ENCODE measurements at places on chromosomes 16 and 17. TPM values are rescaled to one million over a fixed set of nuclear protein-coding genes. Genes with fewer than 3 reads are reported as not detected.

The KCNG4 gene
- total RNA-seq: 0.12 TPM

GRCh38 chr17:82649501-82650261 is 1.4 kb upstream of the WDR45B start:
- H3K36me3 ChIP-seq: no peaks in the 10 kb centered on the region
- H3K27ac ChIP-seq: peak overlapping the region; percentile 79
- H3K4me3 ChIP-seq: peak overlapping the region; percentile 70
- no peak for DNase-seq
- H3K27me3 ChIP-seq: no peaks in the 10 kb centered on the region

The PEMT gene
- total RNA-seq: 32.1 TPM

- no peak for DNase-seq
- no peaks in the 10 kb centered on the region for H3K4me1 ChIP-seq
- no peak overlapping the region for H3K4me3 ChIP-seq
- no peaks in the 10 kb centered on the region for H3K36me3 ChIP-seq
- no peak overlapping the region for H3K27ac ChIP-seq
- peaks cover 5% of the 10 kb centered on the region for H3K27me3 ChIP-seq
These were observed 135.2 kb downstream of the SHISA9 start for GRCh38 chr16:13036600-13036999.

DNA sequence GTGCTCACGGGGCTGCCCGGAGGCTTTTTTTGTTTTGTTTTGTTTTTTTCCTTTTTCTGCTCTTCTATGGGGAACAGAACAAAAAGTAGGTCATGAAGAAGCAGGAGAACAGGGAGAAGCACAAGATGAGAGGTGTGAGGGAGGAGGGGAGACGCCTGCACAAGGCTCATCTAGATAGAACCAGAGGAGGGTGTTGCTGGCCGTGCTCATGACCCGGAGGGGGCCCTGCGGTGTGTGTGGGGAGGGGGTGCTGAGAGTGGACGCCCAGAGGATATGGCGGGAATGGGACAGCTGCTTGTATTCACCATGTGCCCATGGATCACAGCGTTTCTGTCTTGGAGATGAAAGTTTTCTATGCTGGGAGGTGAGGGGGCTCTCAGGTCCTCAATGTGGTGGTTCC is 183.7 kb downstream of the FOXL1 start:
- no peak for DNase-seq
- H3K4me3 ChIP-seq: peak overlapping the region; percentile 39
- H3K36me3 ChIP-seq: no peaks in the 10 kb centered on the region
- peaks cover 66% of the 10 kb centered on the region for H3K27me3 ChIP-seq
- no peak overlapping the region for H3K27ac ChIP-seq

DNA sequence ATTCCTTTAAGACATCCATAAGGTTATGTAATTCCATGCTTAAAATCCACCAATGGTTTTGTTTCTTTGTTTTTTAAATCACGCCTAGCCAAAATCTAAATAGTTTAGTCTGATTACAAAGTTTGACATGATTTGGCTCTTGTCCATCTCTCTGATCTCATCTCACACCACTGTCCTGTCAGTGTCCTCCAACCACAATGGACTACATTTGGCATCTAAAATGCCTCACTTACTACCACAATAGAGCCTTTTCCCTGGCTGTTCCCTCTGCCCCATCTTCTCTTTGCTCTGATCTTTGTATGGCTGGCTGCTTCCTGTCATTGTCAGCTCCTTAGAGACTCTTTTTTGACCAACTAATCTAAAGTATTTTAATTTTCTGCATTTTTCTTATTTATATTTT is 157.2 kb downstream of the MYO1D start:
- H3K4me1 ChIP-seq: no peaks in the 10 kb centered on the region
- no peaks in the 10 kb centered on the region for H3K27me3 ChIP-seq
- DNase-seq: no peak
- no peak overlapping the region for H3K27ac ChIP-seq
- H3K36me3 ChIP-seq: peaks cover 12% of the 10 kb centered on the region

GRCh38 chr17:43418441-43419374 is 19.9 kb downstream of the ARL4D start:
- peaks cover 22% of the 10 kb centered on the region for H3K27me3 ChIP-seq
- no peak overlapping the region for H3K4me3 ChIP-seq
- H3K4me1 ChIP-seq: peaks cover 7% of the 10 kb centered on the region
- H3K36me3 ChIP-seq: no peaks in the 10 kb centered on the region
- H3K27ac ChIP-seq: no peak overlapping the region
- DNase-seq: no peak

- peaks cover 1% of the 10 kb centered on the region for H3K27me3 ChIP-seq
- no peak overlapping the region for H3K27ac ChIP-seq
- peaks cover 11% of the 10 kb centered on the region for H3K4me1 ChIP-seq
- DNase-seq: no peak
- no peak overlapping the region for H3K4me3 ChIP-seq
These were observed 111.9 kb upstream of the SIAH1 start for GRCh38 chr16:48497129-48497528.

- peaks cover 19% of the 10 kb centered on the region for H3K27me3 ChIP-seq
- no peaks in the 10 kb centered on the region for H3K36me3 ChIP-seq
- H3K27ac ChIP-seq: peak overlapping the region; percentile 77
These were observed 14.9 kb upstream of the CBFB start for GRCh38 chr16:67013823-67014633.

DNA sequence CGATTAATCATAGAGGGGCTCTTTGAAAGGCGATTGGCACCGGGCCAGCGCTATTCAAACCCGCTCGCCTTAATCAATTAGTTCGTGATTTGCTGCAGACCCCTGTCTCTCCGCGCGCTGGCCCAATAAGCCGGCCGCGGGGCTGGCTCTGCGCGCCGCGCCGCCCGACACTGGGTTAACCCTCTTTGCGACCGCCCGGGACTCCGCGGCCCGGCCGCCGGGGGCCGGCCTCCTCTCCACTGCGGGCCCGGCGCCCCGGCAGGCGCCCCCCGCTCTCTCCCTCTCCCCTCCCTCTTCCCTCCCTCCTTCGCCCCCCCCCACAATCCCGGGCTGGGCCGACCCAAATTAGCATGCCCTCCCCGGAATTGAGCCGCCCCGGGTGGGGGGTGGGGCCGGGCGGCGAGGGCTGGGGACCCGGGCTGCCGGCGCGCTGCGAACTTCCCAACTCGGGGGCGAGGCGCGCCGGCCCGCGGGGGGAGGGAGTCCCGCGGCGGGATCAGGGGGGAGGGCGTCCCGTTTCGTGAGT is 428 bp upstream of the SALL1 start:
- H3K4me1 ChIP-seq: peaks cover 24% of the 10 kb centered on the region
- peak; percentile 90 for DNase-seq
- peak overlapping the region; percentile 91 for H3K4me3 ChIP-seq
- no peak overlapping the region for H3K27ac ChIP-seq
- peaks cover 72% of the 10 kb centered on the region for H3K27me3 ChIP-seq

DNA sequence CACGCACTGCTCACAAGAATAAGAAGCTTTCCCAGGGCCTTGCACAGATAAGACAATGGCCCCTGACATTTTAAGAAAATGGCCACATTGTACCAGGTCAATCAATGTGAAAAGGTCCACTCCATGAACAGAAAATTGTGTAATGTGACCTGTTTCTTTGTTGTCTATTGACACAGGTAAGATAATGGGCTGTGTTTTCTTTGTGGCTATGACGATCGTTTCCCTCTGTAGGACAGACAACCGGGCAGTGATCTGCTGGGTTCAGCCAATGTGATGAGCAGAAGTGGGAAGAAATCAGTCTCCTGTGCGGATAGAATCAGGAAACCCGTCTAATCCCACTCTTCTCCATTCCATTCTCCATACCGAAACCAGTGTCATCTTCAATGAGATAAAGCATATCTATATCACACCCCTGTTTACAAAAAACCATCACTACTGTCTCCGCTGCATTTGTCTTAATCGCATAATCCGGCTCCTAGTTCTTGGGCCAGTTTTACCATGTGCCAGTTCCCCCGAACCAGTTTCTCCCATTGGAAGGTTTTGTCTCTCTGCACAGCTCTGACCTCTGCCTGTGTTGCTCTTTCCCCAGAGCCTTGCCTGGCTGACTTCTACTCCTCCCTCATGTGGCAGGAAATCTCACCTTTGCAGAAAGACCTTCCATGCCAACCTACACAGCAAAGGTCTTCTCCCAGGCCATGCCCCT is 66.9 kb upstream of the ATF7IP2 start:
- H3K4me3 ChIP-seq: no peak overlapping the region
- H3K27ac ChIP-seq: no peak overlapping the region
- peaks cover 21% of the 10 kb centered on the region for H3K4me1 ChIP-seq
- no peak for DNase-seq
- no peaks in the 10 kb centered on the region for H3K27me3 ChIP-seq

DNA sequence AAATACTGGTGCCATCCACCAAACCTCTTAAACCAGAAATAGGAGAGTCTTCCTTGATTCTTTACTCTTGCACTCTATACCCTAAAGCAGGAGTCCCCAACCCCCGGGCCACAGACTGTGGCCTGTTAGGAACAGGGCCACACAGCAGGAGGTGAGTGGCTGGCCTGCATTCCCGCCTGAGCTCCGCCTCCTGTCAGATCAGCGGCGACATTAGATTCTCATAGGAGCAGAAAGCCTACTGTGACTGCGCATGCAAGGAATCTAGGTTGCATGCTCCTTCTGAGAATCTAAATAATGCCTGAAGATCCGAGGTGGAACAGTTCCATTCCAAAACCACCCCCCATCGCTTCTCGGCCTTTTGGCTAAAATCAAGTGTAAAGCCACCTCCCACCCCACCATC is 30.3 kb upstream of the SRCIN1 start:
- H3K4me1 ChIP-seq: no peaks in the 10 kb centered on the region
- no peak for DNase-seq
- no peaks in the 10 kb centered on the region for H3K27me3 ChIP-seq
- no peaks in the 10 kb centered on the region for H3K36me3 ChIP-seq
- no peak overlapping the region for H3K4me3 ChIP-seq
- no peak overlapping the region for H3K27ac ChIP-seq

- no peak overlapping the region for H3K4me3 ChIP-seq
- H3K27me3 ChIP-seq: no peaks in the 10 kb centered on the region
- no peak for DNase-seq
These were observed 19.7 kb upstream of the MEIOC start for GRCh38 chr17:44636562-44636961.

DNA sequence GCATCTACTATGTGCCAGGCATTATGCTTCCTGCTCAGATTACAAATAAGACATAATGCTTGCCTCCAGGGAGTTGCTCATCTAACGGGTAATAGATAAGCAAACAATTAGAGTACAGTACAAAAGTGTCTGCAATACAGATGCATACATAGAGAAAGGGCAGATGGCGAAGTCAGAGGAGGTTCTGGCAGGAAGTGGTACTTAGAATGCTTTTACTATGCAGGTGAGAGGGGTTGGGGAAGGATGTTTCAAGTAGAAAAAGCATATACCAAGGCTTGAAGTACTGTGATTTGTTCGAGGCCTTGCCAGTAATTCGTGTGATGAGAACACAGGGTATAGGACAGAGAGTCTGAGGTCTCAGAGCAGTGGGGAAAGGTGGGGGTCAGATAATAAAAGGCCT is 349.8 kb downstream of the UTP18 start:
- H3K4me3 ChIP-seq: no peak overlapping the region
- H3K27ac ChIP-seq: no peak overlapping the region
- H3K4me1 ChIP-seq: peaks cover 24% of the 10 kb centered on the region
- no peaks in the 10 kb centered on the region for H3K36me3 ChIP-seq

The CCDC154 gene
- 2.2 TPM for total RNA-seq

DNA sequence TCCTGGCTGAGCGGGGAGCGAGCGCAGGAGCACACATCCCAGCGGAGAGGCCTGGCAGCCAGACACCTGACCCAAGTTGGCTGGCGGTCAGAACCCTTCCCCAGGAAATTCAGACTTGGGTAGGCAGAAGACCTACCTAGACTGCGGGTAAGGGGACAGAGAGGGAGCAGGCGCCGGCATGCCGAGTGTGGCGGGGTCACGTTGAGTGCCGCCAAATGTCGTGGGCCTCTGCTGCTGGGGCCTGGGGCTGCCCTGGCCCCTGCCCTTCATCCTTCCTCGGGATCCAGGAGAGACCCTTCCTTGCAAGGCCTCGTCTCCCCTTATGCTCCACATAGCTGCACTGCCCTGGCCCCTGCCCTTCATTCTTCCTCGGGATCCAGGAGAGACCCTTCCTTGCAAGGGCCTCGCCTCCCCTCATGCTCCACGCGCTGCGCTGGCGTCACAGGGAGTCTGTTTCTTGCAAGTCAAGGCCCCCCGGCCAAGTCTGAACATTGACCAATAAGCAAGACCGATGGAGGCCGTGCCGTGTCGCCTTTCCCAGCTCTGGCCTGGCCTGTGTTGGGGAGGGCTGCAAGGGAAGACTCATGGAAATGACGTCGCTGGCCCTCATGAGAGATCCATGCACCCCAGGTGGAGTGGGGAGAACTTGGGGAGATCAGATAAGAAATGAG is 47.8 kb downstream of the MGAT5B start:
- H3K4me1 ChIP-seq: peaks cover 7% of the 10 kb centered on the region
- no peak overlapping the region for H3K27ac ChIP-seq
- DNase-seq: no peak
- H3K4me3 ChIP-seq: no peak overlapping the region

- H3K27ac ChIP-seq: peak overlapping the region; percentile 52
- peaks cover 46% of the 10 kb centered on the region for H3K4me1 ChIP-seq
- peaks cover 4% of the 10 kb centered on the region for H3K27me3 ChIP-seq
- peaks cover 12% of the 10 kb centered on the region for H3K36me3 ChIP-seq
- peak overlapping the region; percentile 66 for H3K4me3 ChIP-seq
These were observed 122.3 kb upstream of the CIBAR2 start for GRCh38 chr16:85234310-85235204.

GRCh38 chr16:57146040-57146647 is 39.7 kb downstream of the PSME3IP1 start:
- H3K4me1 ChIP-seq: peaks cover 29% of the 10 kb centered on the region
- no peaks in the 10 kb centered on the region for H3K27me3 ChIP-seq
- H3K36me3 ChIP-seq: peaks cover 4% of the 10 kb centered on the region
- H3K4me3 ChIP-seq: no peak overlapping the region
- H3K27ac ChIP-seq: no peak overlapping the region
- DNase-seq: no peak

- no peaks in the 10 kb centered on the region for H3K27me3 ChIP-seq
- peaks cover 11% of the 10 kb centered on the region for H3K36me3 ChIP-seq
- no peak overlapping the region for H3K4me3 ChIP-seq
- peak overlapping the region; percentile 74 for H3K27ac ChIP-seq
- DNase-seq: no peak
These were observed 202.6 kb downstream of the PARN start for GRCh38 chr16:14427371-14427948.

The ABCA10 gene
- 1.2 TPM for total RNA-seq

GRCh38 chr16:10969615-10970014 is 25.3 kb downstream of the CLEC16A start:
- H3K36me3 ChIP-seq: peaks cover 8% of the 10 kb centered on the region
- DNase-seq: no peak
- peaks cover 25% of the 10 kb centered on the region for H3K4me1 ChIP-seq

All from type B pancreatic cell (in vitro differentiated cells).